Omental fat pad (tissue), 4 donors: ENCODE measurements at places on chromosomes 2 and 18. TPM values are rescaled to one million over a fixed set of nuclear protein-coding genes. Genes with fewer than 3 reads are reported as not detected.

- DNase-seq: no peak
These were observed 115.3 kb downstream of the FHOD3 start for GRCh38 chr18:36412778-36413177.

- no peak for DNase-seq
These were observed 21.0 kb downstream of the CHST10 start for GRCh38 chr2:100396483-100396882.

- no peak for DNase-seq
These were observed 628 bp downstream of the PPP1R7 start for GRCh38 chr2:241150660-241151530.

DNA sequence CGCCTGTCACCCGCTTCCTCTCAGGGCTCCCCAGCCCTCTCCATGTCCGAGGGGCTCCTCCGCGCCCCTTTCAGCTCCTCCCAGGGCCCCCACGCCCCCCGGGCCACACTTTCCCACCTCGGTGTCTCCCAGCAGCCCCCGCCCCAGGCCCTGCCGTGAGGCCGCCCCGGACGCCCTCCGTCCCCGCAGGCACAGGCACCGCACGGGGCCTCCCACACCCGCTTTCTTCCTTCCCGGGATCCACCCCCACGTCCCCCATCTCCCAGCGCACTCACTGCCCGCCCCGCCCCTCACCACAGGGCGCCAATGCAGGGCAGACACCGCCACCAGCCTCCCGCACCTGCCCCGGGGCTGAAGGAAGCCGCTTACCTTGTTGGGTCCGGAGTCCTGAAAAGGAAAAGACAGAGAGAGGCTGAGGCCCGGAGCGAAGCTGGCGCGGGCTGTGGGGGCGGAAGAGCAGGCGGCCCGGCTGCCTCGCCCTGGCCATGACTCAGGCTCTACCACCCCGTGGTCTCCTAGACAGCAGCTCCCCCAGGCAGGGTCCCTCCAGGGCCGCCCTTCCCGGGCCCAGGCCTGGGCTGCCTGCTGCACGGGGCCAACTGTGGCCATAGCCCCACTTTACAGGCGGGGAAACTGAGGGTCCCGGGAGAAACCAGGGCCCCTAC lies 37.7 kb downstream of the KIF1A start:
- no peak for DNase-seq

- DNase-seq: no peak
These were observed 9.8 kb downstream of the NRP2 start for GRCh38 chr2:205692104-205692503.

GRCh38 chr2:198127627-198128026 lies 323.2 kb downstream of the PLCL1 start:
- DNase-seq: no peak

DNA sequence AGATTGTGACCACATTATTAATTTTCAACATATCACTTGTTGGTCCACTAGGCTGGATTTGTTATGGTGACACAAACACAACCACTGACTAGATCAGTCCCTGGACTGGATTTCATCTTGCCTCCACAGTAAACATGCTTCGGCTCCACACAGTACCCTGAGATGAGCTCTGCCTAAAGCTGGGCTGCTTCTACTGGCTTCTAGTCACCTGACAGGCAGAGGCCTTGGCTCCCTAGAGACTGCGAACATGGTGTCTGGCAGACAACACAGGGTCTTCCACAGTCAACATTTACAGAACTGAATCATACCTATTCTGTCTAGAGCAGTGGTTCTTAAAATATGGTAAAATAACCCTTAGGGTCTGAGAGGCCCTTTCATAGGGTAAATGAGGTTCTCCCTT lies 69.2 kb downstream of the RIT2 start:
- DNase-seq: no peak

Gene VSNL1
- total RNA-seq: not detected

Gene UPP2
- not detected for total RNA-seq
